ENCODE measurements at places on chromosomes 3 and 15.

DNA sequence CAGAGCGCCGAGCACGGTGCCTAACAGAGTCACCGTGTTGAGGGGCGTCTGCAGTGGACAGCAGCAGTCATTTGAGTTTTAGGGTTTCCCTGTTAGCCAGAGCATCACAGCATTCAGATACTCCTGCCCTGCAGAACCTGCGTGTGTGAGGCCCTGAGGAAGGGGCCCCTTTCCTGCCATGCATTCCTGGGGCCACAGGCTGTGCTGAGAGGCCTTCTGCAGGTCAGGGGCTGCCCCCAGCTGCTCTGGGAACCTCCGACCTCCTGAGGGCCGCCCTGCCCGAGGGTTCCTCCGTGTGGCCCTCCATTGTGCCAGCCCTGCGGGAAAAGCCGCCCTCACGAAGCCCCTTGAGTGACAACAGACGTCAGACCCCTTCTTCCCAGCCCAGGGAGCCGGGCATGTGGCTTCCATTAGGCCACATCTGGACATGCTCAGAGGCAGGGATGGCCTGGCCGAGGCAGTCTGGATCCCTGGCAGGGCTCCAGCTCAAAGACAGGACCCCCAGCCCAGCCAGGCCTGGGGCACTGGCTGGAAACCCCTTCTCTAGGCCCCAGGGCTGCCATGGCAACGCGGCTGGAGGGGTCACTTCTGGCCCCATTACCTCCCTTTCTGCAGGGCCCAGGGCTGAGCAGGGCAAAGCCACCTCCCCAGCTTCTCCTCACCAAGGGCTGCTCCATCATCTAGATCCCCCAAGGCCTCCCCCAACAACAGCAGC, 25.3 kb downstream of the FBLN2 start:
- DNase-seq = no peak

DNA sequence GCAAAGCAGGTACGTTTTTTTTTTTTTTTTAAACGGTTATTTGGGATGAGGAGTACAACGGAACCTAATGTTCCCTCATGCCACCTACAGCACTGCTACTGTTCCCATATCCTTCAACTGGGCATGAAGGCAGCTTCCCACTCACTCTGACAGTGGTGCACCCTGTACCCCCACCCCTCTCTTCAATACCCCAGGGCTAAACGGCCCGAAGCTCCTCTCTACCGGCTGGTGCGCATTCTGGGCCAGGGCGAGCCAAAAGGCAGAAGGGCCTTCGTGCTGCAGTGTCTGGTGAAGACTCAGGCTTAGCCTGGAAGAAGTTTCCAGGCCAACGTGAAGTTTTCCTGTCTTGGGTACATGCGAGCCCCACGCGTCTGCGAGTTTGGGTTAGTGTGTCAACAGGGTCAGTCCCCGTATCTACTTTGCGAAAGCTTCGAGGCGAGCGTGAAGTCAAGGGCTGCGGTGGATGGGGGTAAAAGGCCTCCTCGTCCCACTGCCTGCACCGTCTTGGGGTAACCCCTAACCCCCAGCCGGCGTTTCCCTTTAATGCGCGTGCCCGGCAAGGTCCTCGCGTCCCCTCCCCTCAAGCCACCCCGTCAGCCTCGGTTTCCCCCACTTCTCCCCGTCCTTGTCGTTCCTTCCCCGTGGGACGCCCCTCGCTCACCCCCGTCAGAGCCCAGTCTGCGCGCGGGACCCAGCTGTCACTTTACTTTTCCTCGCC, 765 bp upstream of the UBE2E2 start:
- no peak for DNase-seq

DNA sequence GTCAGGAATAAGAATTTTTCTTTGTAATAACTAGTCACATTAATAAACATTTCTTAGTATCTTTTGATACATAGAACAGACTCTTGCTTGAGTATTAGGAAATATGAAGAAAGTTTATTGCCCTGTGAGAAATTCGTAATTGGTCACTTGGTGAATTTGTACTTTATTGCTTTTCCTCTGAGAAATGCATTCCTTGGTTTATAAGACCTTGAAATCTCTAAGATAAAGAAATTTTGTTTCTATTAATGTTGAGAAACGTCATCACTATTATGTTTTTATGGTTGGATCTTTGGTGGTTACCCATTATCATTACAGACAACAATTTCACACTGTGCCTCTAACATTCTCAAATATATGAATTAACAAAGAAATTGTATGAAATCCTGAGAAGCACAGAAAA, 652.0 kb upstream of the NECTIN3 start:
- no peak for DNase-seq

DNA sequence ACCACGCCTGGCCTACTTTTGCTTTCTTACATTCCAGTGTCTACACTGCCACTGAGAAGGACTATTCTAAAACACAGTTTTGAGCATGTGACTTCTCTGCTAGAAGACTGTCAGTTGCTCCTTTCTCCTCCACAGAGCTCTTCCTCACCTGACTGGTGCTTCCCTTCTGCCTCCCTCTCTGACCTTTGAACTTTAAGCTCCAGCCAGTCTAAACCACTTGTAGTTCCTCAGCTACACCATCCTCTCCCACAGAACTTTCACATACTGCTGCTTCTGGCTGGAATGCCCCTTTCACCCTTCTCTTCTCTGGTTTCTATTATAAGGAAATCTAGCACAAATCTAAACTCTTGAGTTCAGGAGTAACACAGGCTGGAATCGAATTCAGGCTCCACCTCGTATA, 9.1 kb downstream of the NCEH1 start:
- DNase-seq = no peak

GRCh38 chr15:97978401-97979139, 18.1 kb downstream of the ARRDC4 start:
- no peak for DNase-seq

DNA sequence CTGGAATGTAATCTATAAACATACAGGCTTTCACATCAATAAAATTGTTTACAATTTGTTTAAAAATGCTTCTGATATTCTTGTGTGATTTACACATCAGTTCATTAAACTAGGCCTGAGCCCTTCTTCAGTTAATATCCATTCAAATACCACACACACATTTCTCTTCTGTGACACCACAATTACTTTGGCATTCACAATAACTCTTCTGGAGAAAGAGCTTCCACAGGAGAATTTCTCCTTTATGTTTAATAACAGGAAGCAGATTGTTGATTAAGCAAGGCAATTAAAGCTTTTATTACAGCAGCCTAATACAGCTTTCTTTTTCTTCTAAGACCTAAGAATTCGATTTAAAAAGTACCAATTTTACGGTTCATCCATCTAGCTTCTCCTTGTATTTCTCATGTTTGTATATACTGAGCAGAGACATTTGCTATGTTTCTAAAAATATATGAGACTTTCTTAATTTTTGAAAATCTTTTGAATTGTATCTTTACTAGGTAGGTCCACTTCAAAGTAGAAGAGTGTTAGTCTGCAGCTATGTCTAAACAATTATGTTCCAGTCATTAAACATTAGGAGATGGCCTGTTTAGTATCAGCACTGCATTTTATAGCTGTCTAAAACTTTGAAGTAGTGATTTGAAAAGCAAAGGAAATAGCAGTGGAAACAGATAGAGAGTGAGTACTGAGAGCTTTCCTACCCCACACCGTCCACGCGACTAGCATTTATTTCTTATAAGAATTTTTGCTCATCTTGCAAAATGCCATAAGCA, 511.1 kb upstream of the UBE2E2 start:
- no peak for DNase-seq

DNA sequence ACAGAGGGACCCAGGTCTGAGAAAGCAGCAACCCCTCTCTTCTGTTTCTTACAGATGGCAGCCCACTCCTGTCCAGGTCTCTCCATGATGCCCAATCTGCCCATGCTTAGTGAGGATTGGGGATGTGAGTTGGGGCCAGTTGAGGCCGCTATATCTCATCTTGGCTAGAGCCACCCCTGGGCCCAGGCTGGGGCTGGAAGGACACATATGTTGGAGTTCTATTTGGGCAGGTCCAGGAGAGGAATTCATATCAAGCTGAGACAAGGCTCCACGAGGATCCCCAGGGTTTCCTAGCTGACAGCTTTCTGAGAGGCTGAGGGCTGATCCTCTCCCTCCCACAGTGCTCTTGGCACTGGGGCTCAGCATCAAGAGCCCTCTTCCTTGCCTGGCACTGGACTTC, 11.4 kb downstream of the TGM5 start:
- no peak for DNase-seq

GRCh38 chr3:192684151-192684550, 43.2 kb downstream of the FGF12 start:
- no peak for DNase-seq

- DNase-seq = peak; percentile 2
Measured at GRCh38 chr3:123521179-123521969, 63.5 kb downstream of the HACD2 start.

- no peak for DNase-seq
Measured at GRCh38 chr15:61524086-61524485, 295.0 kb upstream of the RORA start.

- DNase-seq = no peak
Measured at GRCh38 chr3:37852097-37852496, 9.6 kb upstream of the CTDSPL start.

DNA sequence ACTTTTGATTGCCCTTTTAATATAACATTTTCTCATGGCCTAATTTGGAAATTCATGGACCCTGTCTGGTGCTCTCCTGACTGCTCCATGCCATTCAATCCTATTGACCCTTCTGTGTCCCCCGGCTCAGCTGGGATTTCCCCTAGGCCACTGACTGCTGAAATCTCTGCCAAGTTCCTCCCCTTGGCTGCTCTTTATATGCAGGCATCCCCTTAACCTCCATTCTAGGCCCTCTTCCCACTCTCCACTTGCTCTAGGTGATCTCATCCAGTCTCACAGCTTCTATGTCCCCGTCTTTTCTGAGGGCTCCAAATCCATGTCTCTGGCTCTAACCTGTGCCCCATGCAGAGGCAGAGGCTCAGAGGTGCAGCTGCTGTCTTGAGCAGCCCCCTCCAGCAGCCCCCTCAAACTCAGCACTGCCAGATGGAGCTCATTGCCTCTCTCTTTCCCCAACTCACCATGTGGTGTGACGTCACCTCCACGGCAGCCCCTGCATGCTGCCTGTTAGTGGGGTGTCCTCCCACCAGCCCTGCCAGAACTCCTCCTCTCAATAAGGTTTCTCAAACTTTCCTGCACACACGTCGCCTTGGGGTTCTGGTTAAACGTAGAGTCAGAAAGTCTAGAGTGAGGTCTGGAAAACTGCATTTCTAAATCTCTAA, 6.6 kb downstream of the FSD2 start:
- DNase-seq = no peak

DNA sequence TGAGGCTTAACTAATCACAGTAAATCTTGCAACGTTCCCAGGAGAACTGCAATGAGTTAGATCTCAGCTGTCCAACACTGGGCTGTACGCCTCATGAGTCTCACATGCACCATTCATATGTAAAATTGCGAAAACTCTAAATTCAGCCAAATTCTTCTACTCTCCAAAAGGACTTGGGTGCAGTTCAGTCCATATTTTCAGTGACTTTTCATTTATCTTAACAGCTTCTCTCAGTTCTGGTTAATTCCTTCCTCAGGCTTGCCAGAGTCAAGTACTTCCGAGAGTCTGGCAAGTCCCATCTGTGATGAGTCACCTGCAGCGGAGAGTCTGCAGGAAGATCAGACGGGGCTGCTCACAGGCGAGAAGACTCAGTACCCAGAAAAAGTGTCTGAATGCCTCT, 11.5 kb downstream of the CCDC80 start:
- peak; percentile 65 for DNase-seq

- no peak for DNase-seq
Measured at GRCh38 chr15:61115241-61115640, 113.9 kb downstream of the RORA start.

Measured in AG04449 (cell line).